Stimulated activated CD4-positive, alpha-beta T cell treated with anti-CD3 and anti-CD28 coated beads, Interleukin-1b, Interleukin-23, amount 100 ng/mL, for 48 hours (primary cell): ENCODE measurements at places on chromosomes 3 and 15.

- DNase-seq, result peak; percentile 68
Measured at GRCh38 chr3:186909078-186909853, 21.1 kb upstream of the ST6GAL1 start.

- no peak for DNase-seq
Measured at GRCh38 chr3:194572143-194572789, 61.0 kb downstream of the TMEM44 start.

GRCh38 chr3:153919773-153920172 is 201.4 kb upstream of the ARHGEF26 start:
- DNase-seq, result no peak

DNA sequence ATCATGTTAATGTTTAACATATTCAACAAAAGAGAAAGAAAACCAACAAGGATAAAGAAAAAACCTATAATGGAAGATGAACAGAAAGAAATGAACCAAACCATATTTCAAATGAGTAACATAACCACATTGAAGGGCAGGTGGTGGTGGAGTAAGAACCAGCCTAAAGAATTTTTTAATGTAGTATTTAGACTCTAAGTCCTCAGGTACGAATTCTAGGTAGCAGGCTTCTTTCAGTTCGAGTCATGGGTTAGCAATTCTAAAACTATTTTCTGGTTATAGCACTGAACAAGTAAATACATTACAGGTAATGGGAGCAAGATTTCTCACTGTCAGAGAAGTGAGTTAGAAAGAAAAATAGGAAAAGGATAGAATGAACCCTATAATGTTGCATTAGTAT is 24.4 kb downstream of the DCBLD2 start:
- DNase-seq, result no peak

- no peak for DNase-seq
Measured at GRCh38 chr3:9216736-9217135, 32.7 kb downstream of the SRGAP3 start.

- DNase-seq, result no peak
Measured at GRCh38 chr3:468172-468571, 271.6 kb downstream of the CHL1 start.

GRCh38 chr3:115146032-115146417 is 1.1 kb downstream of the ZBTB20 start:
- DNase-seq, result peak; percentile 55

DNA sequence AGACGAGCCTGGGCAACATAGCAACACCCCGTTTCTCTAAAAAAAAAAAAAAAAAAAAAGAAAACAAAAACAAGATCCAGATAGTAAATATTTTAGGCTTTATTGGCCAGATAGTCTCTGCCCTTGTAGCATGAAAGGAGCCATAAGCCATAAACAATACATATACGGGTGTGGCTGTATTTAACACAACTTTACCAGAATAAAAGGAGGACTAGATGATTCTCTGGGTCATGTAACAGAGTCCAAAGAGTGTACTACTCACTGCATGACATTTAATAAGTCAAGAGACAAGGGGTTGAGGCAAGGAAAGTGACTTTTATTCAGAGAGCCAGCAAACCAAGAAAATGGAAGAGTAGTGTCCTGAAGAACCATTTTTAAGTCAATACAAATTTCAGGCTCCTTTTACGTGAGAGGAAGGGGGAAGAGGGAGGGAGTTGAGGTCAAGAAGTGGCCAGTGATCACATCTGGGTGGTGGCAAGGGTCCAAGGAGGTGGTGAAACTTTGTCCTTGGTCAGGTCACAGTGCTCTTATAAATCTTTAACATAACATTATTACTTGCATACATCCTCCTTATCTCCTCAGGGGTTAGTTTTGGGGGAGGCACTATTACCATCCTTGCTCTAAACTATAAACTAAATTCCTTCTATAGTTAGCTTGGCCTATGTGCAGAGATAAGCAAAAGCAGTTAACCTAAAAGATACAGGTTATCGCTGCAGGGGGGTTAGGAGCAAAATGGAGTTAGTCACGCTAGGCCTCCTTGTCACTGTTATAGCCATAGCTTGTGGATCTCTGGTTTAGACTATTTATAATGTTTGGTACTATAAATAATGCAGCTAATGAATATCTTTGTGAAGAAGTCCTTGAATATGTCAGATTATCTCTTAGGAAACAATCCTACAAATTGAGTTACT is 46.1 kb downstream of the METTL6 start:
- DNase-seq, result no peak

- no peak for DNase-seq
Measured at GRCh38 chr3:35936571-35936970, 297.2 kb downstream of the ARPP21 start.

DNA sequence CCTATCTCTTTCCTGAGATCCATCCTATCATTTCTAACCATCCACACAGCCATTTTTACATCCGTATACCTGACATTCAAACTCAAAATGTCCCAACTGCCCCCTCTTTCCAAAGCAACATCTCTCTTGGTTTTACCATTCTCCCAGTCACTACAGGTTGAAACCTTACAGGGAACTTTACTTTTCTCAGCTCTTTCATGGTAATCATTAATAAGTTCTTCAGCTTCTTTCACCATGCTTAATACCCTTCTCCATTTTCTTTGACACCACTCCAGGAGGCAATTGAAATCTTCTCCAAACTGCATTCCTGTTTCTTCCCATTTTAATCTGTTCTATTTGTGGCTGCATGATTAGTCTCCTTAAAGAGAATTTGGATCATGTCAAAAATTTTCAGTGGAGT is 352.5 kb downstream of the GAP43 start:
- no peak for DNase-seq

- DNase-seq, result no peak
Measured at GRCh38 chr3:195044411-195044810, 226.5 kb downstream of the XXYLT1 start.

GRCh38 chr15:45439521-45440260 is 61.3 kb upstream of the GATM start:
- no peak for DNase-seq

- no peak for DNase-seq
Measured at GRCh38 chr3:197309528-197310361, 11.3 kb upstream of the DLG1 start.

DNA sequence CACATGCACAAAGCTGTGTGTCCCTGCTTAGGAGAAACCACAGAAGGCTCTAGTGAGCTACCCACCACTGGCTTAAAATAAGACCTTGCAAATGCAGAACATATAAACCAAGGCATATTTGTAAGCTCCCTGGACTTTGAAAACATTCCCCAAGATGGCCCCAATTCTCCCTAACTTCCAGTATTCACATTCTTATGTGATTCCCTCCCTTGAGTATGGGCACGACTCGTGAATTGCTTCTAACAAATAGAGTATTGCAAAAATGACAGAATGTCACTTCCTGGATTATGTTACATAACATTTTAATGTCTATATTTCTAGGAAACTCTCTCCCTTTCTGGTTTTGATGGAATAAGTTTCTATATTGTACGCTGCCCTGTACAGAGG is 131.8 kb upstream of the MCTP2 start:
- no peak for DNase-seq

DNA sequence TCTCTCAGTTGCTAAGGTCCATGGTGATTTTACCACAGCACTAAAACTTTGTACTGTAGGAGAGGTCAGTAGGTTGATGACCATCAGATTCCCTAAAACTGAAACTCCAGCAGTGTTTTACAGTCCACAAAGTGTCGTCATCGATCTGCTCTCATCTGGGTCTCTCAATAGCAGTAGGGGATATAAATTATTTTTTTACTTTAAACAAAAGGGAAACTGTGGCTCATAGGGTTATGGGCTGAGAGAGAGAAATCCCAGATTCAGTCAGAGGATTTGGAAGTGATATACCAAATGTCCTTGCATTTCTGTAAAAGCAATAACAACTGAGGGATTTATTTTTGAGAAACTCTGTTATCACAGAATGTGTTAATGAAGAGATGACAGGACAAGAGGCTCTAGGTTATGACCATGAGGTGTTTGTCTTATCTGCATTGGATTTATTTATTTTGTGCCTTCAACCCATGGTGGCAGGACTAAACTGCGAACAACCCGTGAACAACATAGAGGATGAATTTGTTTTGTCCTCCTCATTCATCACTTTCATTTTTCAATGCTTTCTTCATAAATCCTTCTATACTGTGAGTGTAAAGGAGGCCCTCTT is 869.7 kb downstream of the OTOL1 start:
- no peak for DNase-seq

DNA sequence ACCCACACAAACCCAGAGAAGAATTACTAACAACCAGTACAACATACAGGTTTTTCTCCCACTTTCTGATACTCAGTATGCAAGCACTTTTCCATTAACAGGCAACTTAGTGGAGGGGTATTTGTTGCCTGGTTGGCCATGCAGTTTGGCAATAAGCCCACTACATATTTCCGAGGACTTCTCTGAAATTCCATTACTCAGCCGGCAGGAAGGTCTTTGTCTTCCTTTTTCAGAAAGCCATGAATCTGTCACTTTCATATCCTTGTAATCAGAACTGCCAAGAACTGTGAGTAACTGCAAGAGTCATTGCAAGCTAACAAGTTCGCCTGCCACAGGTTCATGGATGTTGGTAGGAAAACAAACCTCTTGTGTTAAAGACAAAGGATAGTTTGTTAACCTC is 422.3 kb upstream of the ROBO1 start:
- no peak for DNase-seq

DNA sequence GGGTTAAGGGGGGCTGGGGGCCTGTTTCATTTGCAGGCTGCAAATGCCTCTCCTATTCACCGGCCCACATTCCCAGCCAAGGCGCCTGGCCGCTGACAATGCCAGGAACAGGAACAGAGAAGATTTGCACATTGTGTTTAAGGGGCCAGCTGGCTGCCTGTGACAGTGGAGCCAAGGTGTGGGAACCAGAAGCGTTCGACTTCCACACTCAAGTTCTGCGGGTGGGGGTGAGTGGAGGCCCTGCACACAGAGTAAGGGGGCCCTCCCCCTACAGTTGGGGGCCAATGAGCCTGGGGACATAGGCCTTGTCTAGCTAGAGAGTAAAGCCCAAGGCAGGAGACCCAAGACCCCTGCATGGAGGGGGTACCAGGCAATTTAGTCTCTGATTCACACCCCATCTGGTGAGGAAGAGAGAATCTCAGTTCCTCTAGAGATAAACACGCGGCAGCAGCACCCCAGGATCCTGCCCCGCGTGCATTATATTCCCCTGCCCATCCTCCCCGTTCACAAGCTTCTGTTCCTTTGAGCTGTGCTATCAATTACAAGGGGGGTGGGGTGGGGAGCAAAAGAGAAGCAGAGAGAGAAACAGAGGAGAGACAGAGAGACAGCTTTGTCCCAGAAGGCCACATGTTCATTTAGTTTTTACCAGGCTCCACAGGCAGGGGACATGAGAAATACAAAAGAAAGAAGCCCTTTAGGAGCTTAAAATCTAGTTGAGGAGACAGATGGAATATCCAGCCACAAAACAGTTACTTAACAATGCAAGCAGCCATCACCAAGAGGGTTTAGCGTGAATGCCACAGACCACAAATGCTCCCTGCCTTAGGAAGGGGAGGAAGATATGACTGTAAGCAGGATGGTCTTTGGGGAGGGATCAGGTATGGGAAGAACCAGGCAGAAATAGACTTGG is 9.2 kb downstream of the IGDCC3 start:
- no peak for DNase-seq

GRCh38 chr3:184821034-184821433 is 9.1 kb downstream of the VPS8 start:
- no peak for DNase-seq

DNA sequence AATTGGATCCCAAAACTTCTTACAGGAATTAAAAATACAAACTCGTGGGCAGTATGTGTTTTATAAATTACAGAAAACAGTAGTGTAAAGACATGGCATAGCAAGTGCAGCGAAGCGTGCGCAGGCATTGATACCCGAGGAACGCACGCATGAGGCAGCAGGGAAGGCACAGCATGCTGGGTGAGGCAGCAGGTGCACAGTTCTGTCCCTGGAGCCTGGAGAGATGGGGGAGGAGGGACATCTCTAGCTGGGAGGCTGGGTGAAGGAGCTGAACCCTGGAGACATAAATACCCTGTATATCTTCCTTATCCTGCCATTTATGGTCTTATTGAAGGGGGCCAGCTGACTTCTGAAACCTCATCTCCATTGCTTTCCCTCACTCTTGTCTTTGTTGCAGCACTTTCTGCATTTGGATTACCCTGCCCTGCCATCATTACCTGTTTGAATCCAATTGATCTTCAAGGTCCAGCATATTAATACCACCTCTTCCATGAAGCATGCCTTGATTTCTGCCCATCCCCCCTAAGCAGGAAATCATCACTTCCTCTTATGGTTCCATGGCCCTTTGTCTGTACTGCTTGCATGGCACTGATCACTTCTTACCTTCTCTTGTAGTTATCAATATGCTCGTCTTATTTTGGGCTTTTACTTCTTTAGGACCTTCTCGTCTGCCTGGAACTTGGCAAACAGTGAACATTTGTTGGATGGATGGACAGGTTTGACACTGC is 20.5 kb downstream of the LPP start:
- no peak for DNase-seq

DNA sequence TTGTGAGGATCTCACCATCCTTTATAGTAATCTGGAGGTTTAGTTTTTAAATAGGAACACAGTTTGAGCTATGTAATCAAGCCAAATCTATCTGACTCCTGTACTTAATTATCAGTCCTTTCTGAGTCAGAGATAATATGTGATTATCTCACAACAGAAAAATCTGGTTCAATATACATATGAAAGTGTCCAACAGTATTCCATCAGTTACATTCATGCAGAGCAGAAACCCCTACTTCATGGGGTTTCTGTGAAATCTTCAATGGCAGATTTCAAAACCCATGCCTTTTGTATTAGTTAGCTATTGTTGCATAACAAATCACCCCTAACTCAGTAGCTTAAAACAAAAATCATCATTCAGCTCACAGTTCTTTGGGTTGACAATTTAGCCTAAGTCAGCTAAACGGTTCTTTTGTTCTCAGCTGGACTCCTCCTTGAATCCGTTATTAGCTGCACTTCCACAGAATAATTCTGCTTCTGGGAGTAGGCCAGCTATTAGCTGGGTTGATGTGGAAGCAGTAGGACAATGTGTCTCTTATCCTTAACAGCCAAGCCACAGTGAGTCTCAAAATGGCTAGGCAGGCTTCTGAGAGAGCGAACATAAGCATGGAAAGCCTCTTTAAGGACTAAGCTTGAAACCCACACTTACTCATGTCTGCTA is 42.9 kb upstream of the ARPP21 start:
- DNase-seq, result no peak

DNA sequence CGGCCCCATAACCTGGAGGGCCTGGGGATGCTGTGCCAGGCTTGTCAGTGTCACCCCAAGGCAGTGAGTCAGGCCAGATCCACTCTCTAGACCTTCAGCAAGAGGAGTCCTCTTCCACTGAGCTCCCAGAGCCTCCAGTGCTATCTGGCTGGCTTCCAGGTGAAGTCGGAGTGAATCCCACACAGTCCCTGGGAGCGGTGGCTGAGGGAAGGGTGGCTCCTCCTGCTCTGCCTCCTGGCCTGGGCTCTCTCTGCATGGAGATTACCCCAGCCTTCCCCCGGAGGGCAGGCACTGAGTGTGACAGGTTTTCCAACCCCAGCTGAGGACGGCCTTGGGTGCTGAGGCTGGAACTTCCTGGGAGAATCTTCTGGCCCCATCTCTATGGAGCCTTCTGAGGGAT is 82.7 kb downstream of the EPHB1 start:
- no peak for DNase-seq

GRCh38 chr3:72821161-72821781 is 27.0 kb downstream of the SHQ1 start:
- DNase-seq, result peak; percentile 5
